CD4-positive, alpha-beta memory T cell (primary cell): ENCODE measurements at places on chromosomes 6 and 20.

DNA sequence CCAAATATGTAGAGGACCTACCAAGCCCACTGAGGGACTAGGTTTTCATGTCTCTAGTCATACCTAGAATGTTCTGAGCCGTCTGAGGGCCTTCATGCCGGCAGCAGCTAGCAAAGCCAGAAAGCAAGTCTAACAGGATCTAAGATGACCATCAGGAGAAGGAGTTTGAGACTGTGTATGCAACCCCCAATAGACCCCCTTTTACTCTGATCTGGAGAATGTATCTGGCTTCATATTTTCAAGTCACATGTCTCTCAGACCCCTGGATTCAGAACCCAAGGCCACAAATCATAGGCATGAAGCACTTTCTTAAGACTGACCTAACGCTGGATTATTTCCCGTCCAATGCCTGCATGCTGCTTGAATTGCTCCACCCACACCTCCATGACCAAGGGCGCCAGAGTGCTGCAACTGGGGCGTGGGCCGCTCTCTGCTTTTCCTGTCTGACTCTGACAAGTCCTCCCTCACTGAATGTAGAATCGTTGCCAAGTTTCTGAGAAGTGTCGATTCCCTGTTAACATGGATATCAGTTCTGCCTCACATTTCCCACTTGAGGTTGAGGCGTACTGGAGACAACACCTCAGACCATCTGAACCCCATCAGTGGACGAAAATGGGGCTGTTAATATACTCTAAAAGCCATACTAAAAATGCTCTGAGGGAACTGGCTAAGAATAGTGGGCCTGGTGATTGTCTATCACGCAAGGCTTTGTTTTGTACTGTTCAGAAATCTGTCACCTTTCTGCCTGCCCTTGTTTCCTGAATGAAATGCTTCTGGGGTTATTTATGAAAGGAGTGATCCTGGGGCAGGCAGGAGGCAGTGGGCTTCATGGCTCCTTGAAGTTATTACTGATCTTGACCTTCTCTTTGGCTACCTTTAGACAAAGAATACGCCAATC, 23.9 kb upstream of the ASXL1 start:
- H3K4me3 ChIP-seq: no peak overlapping the region
- peak overlapping the region; percentile 64 for H3K27ac ChIP-seq
- no peaks in the 10 kb centered on the region for H3K27me3 ChIP-seq
- DNase-seq: peak; percentile 41
- H3K4me1 ChIP-seq: peaks cover 27% of the 10 kb centered on the region

DNA sequence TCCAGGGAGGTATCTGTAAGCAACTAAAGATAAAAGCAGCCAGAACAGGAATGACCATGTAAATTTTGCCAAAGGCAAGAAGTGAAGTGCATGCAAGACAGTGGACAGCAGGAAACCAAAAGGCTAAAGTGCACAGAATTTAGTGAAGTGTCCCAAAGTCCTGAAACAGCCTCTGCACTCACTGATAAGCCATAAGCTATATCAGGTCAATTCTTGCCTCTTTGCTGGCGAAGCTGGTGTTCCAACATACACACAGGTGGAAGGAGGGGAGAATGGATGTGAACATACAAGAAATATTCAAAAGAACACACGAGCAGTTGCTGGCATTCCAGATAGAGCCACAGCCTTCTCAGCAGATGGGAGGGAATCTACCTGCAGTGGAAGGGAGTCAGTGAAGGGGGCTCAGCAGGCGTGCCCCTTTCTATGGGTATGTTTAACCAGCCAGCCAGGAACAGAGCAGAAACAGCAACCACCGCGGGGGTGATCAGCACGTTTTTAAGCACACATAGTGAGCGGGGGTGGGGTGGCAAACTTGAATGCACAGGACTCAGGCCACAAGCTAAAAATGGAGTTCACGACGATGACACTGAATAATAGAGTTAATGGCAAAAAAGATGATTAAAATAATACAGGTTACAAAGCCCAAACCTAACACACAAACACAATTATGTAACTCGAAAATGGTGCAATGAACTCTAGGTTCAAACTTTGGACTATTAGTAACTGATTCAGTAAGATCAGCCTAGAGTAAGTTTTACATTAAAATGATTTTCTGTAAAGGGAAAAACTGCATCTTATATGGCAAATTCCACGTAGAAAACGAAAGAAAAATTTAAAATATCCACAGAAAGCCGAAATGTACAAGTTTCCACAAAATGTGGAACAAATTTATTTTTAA, 1.2 kb downstream of the ECI2 start:
- peak; percentile 10 for DNase-seq
- H3K4me3 ChIP-seq: peak overlapping the region; percentile 59
- peaks cover 28% of the 10 kb centered on the region for H3K4me1 ChIP-seq
- no peaks in the 10 kb centered on the region for H3K27me3 ChIP-seq

DNA sequence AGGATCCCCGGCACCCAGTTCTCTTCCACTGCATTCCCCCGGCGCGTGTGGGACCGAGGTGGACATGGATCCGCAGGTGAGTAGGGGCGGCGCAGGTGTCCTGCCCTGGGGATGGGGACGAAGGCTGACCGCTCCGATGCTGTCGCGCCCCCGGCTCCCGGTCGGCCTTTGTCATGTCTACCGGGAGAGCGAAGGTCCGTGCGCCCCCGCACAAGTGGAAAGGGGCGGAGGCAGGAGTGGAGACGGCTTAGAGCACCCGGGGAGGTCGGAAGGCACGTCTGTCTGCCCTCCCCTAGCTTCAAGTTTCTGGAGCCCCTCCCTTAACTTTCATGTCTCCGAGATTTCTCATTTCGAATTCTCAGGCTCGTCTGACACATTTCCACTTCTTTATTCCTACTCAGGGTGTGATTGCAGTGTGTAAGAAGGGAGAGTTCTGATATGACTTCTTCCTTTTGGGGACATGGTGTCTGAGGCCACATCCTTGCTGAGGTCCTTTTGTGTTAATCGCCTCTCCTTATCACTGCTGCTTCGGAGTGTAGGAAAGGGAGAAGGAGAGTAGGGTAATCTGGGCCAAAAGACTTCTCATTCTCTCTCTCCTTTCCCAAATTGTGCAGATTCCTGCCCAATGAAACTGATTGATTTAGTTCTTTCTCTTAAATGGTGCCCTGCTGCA, 435 bp downstream of the KIFC1 start:
- DNase-seq: no peak
- H3K27me3 ChIP-seq: no peaks in the 10 kb centered on the region
- H3K36me3 ChIP-seq: no peaks in the 10 kb centered on the region

DNA sequence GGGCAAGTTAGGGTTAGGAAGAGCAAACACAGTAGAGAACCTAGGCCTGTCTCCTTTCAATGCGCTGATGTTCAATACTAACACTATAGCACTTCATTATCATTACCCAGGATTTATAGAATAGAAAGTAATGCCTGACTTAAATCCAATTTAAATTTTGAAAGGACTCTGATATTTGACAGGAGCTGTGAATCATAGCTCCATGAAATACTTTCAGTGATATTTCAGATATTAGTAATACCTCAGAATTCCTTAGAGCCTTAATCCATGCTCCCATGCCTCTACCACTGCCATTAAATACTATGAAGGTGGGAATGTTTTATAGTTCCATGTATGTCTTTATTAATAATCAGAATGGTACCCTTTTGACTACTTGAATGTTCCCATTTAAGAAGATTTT, 530.2 kb downstream of the BCKDHB start:
- no peak overlapping the region for H3K4me3 ChIP-seq
- no peaks in the 10 kb centered on the region for H3K4me1 ChIP-seq
- no peak for DNase-seq
- no peak overlapping the region for H3K27ac ChIP-seq

GRCh38 chr20:44279228-44279627, 31.8 kb downstream of the FITM2 start:
- no peak for DNase-seq
- no peak overlapping the region for H3K4me3 ChIP-seq
- no peaks in the 10 kb centered on the region for H3K4me1 ChIP-seq

GRCh38 chr6:166853371-166854325, 102.7 kb downstream of the RNASET2 start:
- H3K4me3 ChIP-seq: no peak overlapping the region
- H3K36me3 ChIP-seq: no peaks in the 10 kb centered on the region
- H3K27ac ChIP-seq: no peak overlapping the region
- H3K4me1 ChIP-seq: peaks cover 4% of the 10 kb centered on the region

- no peaks in the 10 kb centered on the region for H3K27me3 ChIP-seq
- H3K4me1 ChIP-seq: no peaks in the 10 kb centered on the region
- no peak overlapping the region for H3K27ac ChIP-seq
- no peak overlapping the region for H3K4me3 ChIP-seq
- no peaks in the 10 kb centered on the region for H3K36me3 ChIP-seq
These were observed 230.8 kb downstream of the FOXA2 start for GRCh38 chr20:22353586-22353985.

GRCh38 chr6:169724494-169725124, at the start of gene PHF10:
TSS of gene PHF10 (minus strand) at chr6:169724500. CDS start at chr6:169723931, 569 bp downstream.
- DNase-seq: peak; percentile 63
- H3K4me3 ChIP-seq: peak within 1 kb of the TSS; percentile 90
- peak within 1 kb of the TSS; percentile 85 for H3K27ac ChIP-seq
- no peaks in the 10 kb centered on the region for H3K27me3 ChIP-seq
- H3K36me3 ChIP-seq: no peaks in the 10 kb centered on the region

DNA sequence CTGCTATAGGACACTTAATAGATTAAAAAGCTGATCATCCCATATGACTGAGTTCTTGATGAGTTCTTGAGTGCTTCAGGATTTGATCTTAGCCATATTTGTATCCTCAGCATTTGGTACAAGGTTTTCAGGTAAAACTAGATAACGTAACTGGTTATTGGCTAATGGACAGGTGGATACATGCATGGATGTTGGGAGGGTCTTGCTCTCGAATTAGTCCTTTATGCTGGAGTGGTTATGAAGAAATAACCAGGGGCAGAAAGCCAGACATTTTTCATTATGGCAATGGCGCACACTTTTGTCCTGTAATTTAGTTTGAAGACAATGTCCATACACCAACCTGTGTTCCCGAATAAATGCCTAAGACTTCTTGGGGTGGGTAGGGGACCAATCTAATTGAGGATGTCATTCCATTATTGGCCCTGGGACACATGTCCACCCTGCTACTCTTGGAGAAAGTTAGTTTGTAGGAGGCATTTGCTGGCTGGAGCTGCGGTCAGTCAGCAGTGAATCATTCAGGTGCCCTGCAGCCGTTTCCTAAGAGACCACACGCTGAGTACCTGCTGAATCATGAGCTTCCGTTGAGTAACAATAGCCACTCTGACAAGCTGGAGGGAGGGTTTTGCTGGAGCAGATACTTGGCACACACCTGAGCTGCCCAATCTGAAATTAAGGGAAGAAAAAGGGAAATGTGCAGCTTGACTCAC, 194.4 kb downstream of the FOXA2 start:
- no peak for DNase-seq
- H3K4me3 ChIP-seq: no peak overlapping the region
- no peak overlapping the region for H3K27ac ChIP-seq
- no peaks in the 10 kb centered on the region for H3K27me3 ChIP-seq

DNA sequence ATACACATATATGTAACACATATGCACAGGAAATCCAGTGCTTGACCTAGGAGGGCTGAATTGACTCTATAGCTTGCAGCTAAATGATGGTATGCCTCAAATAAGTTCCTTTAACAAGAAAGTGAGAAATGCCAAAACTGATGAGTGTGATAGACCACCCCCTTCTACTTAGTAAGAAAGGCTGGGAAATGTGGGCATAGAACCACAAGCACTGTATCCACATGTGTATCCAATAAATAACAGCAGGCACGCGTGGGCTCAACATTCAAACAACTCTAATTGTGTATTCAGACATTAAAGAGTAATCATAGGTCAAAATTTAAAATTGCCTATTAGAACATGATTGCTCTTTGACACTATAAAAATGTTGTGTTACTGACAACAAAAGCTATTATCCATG, 54.1 kb downstream of the FAM83B start:
- no peaks in the 10 kb centered on the region for H3K27me3 ChIP-seq
- DNase-seq: no peak
- H3K4me1 ChIP-seq: no peaks in the 10 kb centered on the region
- no peak overlapping the region for H3K4me3 ChIP-seq
- no peak overlapping the region for H3K27ac ChIP-seq
- no peaks in the 10 kb centered on the region for H3K36me3 ChIP-seq

GRCh38 chr6:39280247-39280731, 33.9 kb downstream of the KCNK17 start:
- no peaks in the 10 kb centered on the region for H3K4me1 ChIP-seq
- DNase-seq: no peak
- no peak overlapping the region for H3K4me3 ChIP-seq
- H3K27ac ChIP-seq: no peak overlapping the region
- H3K27me3 ChIP-seq: no peaks in the 10 kb centered on the region
- no peaks in the 10 kb centered on the region for H3K36me3 ChIP-seq

DNA sequence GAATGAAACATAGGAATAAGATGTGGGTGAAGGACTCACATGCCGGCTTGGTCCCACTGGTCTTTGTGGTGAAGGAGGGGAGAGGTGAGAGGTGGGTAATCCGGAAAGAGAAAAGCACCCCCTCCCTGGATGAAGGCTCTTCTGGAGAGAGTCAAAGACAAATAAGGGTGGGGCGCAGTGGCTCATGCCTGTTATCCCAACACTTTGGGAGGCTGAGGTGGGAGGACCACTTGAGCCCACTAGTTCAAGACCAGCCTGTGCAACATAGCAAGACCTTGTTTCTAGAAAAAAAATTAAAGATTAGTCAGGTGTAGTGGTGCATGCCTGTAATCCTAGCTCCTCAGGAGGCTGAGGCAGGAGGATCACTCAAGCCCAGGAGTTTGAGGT, 3.1 kb downstream of the LTB start:
- H3K4me3 ChIP-seq: no peak overlapping the region
- no peak for DNase-seq
- H3K27me3 ChIP-seq: no peaks in the 10 kb centered on the region
- H3K27ac ChIP-seq: peak overlapping the region; percentile 92
- peaks cover 12% of the 10 kb centered on the region for H3K36me3 ChIP-seq

GRCh38 chr6:167870321-167870720, 43.6 kb downstream of the AFDN start:
- no peaks in the 10 kb centered on the region for H3K36me3 ChIP-seq
- H3K4me1 ChIP-seq: no peaks in the 10 kb centered on the region
- H3K4me3 ChIP-seq: no peak overlapping the region
- no peaks in the 10 kb centered on the region for H3K27me3 ChIP-seq
- no peak overlapping the region for H3K27ac ChIP-seq

DNA sequence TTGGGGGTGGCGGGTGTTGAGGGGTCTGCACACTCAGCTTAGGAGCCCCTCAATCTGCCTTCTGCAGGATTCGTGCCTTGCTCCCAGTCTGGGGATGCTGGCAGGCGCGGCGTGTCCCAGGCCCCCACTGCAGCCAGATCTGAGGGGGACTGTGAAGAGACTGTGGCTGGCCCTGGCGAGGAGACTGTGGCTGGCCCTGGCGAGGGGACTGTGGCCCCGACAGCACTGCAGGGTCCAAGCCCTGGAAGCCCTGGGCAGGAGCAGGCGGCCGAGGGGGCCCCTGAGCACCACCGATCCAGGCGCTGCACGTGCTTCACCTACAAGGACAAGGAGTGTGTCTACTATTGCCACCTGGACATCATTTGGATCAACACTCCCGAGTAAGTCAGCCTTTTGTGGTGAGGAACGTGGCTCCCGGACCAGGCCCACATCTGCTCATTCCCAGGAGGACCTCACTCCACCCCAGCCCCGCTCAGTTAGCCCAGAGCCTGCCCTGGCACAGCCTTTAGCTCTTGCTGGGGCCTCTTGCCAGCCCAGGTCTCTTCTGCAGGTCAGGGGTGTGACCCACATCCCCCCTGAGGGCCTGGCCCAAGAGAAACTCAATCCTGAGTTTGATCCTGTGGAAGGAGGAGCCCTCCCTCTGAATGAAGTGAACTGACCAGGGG, 1.1 kb downstream of the EDN3 start:
- H3K27me3 ChIP-seq: peaks cover 14% of the 10 kb centered on the region
- no peaks in the 10 kb centered on the region for H3K36me3 ChIP-seq
- no peaks in the 10 kb centered on the region for H3K4me1 ChIP-seq
- no peak overlapping the region for H3K27ac ChIP-seq
- no peak overlapping the region for H3K4me3 ChIP-seq
- no peak for DNase-seq
